ENCODE measurements at places on chromosomes 2 and 18. TPM values are rescaled to one million over a fixed set of nuclear protein-coding genes. Genes with fewer than 3 reads are reported as not detected.

CD8B2 gene
- 0.37 TPM for total RNA-seq

ALK gene
- 1.0 TPM for total RNA-seq

TEKT4 gene
- not detected for total RNA-seq

SLC23A3 gene
- 2.2 TPM for total RNA-seq

LINC00305 gene
- total RNA-seq: not detected

IL36A gene
- not detected for total RNA-seq

IL1RL1 gene
- 12.8 TPM for total RNA-seq

CDH19 gene
- 18.3 TPM for total RNA-seq

NT5C1B gene
- not detected for total RNA-seq

HYCC2 gene
- total RNA-seq: 42.8 TPM

CD226 gene
- total RNA-seq: 3.6 TPM

MAL gene
- total RNA-seq: 3.6 TPM

- no peak for DNase-seq
Observed at GRCh38 chr18:68498185-68498584, 216.7 kb downstream of the TMX3 start.

DNA sequence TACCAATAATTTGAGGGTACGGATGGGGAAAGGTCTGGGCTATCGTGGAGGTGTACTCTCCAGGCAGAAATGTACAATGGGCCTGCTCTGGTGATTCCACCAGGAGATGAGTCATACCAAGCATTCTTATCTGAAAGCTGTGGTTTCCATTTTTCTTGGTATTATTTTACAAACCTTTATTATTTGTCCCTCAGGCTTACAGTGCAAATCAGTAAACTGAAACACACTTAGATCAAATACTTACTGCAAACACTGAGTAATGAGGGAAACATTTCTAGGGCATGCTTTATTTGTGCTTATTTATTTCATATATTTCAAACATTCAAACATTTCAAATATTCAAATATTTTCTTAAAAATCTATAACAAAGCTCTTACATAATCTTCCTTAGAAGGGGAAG is 319.8 kb downstream of the RND3 start:
- DNase-seq: no peak

GRCh38 chr2:192283450-192283849 is 88.7 kb upstream of the TMEFF2 start:
- DNase-seq: no peak

- DNase-seq: no peak
Observed at GRCh38 chr2:119221609-119222008, 2.0 kb upstream of the STEAP3 start.

GRCh38 chr2:232981356-232981755 is 31.7 kb downstream of the NGEF start:
- DNase-seq: peak; percentile 36

DNA sequence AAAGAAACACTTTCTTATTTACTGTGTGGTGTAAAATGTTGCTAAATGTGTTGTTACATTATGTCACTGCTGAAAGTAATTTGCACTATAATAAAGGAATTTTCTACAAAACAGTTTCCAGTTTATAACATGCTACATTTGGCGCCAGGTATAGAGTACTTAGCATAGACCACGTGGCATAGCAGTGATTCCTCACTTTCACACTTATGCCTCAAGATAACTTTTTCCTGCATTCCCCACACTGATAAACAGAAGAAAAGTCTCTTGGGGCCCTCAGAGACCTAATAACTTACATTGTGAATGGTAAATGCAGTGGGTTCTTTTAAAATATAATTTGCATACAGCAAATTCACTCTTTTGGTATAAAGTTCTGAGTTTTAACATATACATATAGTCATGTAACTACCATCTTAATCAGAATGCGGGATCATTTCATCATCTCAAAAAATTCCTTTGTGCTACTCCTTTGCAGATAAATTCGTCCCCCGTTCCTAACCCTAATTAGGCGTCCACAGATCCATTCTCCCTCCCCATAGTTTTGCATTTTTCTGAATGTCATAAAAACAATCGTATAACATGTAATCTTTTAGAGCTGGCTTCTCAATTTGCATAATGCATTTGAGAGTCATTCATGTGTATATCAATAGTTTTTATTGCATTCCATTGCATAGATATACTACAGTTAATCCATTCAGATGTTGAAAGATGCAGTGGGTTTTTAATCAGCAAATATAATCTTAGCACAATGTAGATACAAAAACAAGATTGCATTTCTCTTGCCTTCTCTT is 7.5 kb downstream of the LGALSL start:
- DNase-seq: no peak

DNA sequence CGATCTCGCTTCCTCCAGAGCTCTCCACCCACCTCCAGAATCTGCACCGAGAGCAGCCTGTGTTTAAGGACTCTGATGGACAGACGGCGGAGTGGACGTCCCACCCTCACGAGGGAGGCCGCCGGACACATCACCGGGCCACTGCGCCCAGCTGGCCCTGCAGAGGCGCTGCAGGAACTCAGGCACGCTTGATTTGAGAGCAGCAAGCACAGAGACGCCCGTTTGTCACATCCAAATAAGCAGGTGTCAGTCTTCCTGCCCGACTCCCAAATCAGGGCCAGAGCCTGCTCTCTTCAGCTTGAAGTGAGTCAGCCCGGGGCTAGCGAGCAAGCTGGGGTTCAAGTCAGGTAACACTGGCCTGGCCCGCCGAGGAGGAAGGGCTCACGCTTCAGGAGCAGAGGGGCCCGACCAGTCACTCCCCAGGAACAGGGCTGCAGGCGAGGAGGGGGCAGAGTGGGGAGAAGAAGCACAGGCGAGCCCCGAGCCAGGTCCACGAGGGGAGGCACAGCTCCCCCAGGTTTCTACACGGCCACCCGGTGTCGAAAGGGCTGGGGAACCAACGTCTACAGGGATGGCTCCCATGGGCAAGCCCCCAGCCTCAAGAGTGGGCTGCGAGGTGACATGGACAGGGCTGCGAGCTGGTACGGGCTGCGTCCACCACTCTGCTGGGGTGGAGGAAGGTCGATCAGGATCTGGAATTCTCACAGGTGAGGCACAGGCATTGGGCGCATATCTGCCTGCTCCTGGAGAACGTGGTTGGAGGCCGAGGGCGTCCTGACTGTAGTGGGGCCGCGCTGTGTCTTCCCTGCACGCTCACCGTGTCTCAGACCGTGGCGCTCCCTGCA is 52.5 kb upstream of the CTDP1 start:
- DNase-seq: no peak

GRCh38 chr2:85390941-85391669 is 19.1 kb downstream of the CAPG start:
- no peak for DNase-seq

DNA sequence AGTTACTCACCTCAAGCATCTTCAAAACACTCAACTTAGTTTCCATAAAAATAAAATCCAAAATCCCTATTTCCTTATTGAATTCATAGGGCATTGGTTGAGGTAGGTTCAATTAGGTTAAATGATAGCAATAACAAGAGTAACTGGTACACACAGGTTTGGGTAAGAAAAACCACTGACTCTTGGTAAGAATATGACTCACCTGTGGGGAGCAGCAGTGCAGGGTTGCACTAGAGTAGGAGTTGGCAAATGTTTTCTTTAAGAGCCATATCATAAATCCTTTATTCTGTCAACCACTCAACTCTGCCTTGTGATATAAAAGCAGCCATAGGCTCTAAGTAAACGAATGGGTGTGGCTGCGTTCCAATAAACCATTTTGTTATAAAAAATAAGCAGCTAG is 71.4 kb upstream of the CDH20 start:
- no peak for DNase-seq

GRCh38 chr2:230773039-230773773 is 60.6 kb downstream of the CAB39 start:
- no peak for DNase-seq

DNA sequence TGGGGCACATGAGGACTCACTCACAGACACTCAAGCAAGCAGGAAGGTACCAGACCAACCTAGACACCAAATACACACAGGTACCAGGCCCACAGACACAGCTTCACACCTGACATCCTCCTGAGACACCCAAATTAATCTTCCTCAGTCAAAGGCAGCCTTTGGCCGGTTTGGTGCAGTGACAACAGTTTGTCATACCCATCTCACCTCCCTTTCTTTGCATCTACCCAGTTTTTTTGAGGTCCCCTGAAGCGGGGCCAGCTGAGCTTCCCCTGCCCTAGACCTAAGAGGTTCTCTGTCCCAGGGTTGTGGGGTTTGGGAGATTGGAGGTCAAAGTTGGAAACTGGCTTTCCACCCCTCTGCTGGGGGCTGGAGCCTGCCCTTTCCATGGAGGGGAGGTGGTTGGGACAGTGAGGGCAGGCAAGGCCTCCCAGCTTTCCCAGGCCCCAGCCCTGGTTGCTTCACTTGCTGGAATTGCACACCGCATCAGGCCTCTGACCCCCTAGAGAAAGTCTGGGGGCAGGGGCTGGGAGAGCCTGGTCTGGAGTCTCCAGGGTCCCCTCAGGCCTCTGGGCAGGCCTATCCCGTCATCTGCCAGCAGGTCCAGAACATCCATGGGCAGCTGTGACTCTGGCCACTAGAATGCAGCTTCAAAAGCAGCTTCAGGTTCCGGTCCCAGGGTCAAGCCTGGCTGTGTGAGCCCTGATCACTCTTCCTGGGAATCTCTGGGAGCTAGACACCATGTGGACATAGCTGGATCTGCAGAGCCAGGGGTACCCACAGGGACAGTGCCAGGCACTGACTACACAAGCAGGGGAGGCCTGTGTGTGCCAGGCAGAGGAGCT is 12.5 kb upstream of the TEX261 start:
- no peak for DNase-seq

DNA sequence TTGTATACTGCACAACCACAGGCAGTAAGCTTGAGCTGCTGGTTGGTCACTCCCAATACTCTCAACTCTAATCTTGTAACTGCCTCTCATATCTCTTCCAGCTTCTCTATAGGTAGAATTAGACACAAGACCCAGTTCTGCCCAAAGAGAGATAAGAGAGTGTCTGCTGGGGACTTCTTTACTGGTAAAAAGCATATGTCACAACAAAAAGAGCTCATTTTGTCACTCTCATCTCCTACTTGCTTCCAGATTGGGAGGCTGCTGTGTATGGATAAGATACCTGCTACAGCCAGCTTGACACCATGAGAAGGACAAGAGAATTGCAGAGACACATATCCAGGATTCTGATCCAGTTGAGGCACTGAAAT is 165.2 kb downstream of the PTH2R start:
- DNase-seq: no peak

DNA sequence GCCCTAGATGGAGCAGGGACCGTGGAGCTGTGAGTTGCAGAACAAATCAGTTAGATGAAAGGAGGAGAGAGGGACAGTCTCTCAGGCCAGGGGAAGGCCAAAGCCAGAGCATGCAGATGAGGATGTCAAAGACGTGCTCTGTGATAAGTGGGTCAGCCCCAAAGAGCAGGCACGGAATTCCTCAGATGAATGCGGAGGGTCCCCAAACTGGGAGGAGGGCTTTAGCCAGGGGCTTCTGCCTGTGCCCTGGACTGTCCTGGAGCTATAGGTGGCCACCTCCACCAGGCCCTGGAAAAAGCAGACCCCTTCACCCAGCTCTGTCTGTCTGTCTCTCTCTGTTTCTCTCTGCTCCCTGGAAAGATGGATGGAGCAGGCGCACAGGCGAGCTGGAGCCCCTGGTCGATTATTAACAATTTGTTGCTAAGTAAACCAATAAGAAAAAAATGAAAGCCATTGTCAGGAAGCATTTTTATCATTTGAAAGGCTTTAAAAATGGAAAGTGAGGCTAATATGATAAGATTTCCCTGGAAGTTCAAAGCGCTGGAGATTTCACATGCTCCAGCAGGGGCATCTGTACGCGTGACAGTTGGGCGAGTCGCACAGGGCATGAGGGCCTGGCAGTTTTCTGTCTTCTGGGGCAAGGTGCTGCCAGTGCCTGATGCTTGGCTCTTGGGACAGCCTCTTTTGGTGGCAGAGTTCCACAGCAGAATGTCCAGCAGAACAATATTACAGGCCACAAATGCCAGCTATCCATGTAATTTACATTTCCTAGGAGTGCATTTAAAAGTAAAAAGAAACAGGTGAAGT is 241.0 kb downstream of the GLI2 start:
- DNase-seq: no peak

DNA sequence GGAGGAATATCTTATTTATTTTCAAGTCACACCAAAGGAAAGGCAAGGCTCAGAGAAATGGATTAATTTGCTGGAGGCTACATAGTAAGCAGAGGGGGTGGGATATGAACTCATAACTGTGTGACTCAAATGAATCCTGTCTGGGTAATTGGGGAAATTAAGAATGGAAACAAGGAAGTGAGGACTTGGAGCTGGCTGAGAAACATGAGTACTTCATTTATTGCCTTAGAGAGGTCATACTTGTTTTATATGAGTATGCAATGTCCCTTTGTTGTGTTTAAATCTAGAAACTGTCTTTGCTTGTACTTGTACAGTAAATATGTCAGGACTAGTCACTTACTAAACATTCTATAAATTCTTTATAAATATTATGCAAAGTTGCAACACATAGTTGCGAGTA is 2166.7 kb upstream of the PIK3C3 start:
- DNase-seq: no peak

DNA sequence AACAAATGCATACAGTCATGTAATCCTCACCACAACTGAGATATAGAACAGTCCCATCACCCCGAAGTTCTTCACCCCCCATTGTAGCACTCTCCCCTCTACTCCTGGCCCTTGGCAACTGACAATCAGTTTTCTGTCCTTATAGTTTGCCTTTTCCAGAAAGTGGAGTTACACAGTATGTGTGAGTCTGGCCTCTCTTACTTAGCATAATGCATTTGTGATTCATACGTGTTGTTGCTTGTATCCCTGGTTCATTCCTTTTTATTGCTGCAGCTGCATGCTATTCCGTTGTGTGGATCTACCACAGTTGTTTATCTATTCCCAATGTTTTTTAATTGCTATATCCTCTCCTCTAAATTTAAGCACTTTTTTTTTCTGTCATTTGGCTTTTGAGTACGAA is 17.6 kb downstream of the ACYP2 start:
- no peak for DNase-seq

- DNase-seq: no peak
Observed at GRCh38 chr18:24014986-24015638, 558 bp downstream of the TTC39C start.

GRCh38 chr2:102667072-102667471 is 47.7 kb downstream of the SLC9A2 start:
- no peak for DNase-seq

GRCh38 chr2:164032995-164033394 is 297.2 kb upstream of the FIGN start:
- DNase-seq: no peak
